Sigmoid colon (tissue), 7 donors: ENCODE measurements at places on chromosomes 5 and 9. TPM values are rescaled to one million over a fixed set of nuclear protein-coding genes. Genes with fewer than 3 reads are reported as not detected.

The PCDHA9 gene
- not detected for polyA plus RNA-seq

The ETF1 gene
- polyA plus RNA-seq, result 58.4 TPM

The MARVELD2 gene
- 4.2 TPM for polyA plus RNA-seq

The PAEP gene
- not detected for polyA plus RNA-seq

The DNAH5 gene
- polyA plus RNA-seq, result not detected

The IL3 gene
- polyA plus RNA-seq, result not detected

The SLC28A3 gene
- polyA plus RNA-seq, result not detected

The FIBCD1 gene
- polyA plus RNA-seq, result 11.9 TPM

The PITX1 gene
- 6.0 TPM for polyA plus RNA-seq

The NR3C1 gene
- 11.9 TPM for polyA plus RNA-seq
